ENCODE measurements at places on chromosomes 7 and 10.

DNA sequence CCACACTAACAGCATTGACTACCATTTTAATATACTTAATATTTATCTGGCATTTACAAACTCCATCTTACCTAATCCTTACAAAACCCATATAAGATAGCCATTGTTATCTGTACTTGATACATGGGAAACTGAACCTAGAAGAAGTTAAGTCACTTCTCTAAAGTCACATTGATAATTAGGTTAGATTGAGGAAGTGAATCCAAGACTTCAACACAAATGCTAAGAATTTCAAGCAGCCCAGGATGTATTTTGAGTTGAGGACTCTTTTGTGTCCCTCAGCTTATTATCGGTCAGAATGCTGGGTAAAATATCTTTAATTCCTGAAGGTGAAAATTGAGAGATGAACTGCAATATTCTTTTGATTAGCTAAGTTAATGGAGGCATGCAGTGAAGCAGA is 465.5 kb downstream of the PHTF2 start:
- no peak for DNase-seq

- no peak for DNase-seq
Observed at GRCh38 chr7:11551470-11551869, 280.5 kb downstream of the THSD7A start.

- no peak for DNase-seq
Observed at GRCh38 chr10:77873536-77874380, 52.8 kb downstream of the DLG5 start.

GRCh38 chr10:120803972-120804371 is 47.2 kb upstream of the WDR11 start:
- no peak for DNase-seq

DNA sequence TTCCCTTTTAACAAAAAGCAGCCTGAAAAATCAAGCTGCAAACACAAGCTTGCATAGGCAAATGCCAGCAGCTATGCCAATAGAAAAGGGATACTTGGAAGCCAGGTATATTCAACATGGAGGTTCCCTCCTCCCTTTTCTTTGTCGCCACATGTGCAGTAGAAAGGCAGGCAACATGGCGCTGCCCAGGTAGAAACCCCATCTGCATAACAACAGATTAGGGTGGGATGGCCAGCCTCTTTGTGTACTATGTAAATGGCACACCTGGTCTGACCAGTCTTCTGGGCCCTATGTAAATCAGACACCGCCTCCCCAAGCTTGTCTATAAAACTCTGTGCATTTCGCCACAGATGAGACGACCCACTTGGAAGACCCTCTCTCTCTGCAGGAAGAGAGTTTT is 58.1 kb downstream of the CCDC3 start:
- no peak for DNase-seq

- DNase-seq, result no peak
Observed at GRCh38 chr7:1922870-1923236, 252.8 kb downstream of the ELFN1 start.

GRCh38 chr10:110523736-110524135 is 26.0 kb downstream of the DUSP5 start:
- no peak for DNase-seq

DNA sequence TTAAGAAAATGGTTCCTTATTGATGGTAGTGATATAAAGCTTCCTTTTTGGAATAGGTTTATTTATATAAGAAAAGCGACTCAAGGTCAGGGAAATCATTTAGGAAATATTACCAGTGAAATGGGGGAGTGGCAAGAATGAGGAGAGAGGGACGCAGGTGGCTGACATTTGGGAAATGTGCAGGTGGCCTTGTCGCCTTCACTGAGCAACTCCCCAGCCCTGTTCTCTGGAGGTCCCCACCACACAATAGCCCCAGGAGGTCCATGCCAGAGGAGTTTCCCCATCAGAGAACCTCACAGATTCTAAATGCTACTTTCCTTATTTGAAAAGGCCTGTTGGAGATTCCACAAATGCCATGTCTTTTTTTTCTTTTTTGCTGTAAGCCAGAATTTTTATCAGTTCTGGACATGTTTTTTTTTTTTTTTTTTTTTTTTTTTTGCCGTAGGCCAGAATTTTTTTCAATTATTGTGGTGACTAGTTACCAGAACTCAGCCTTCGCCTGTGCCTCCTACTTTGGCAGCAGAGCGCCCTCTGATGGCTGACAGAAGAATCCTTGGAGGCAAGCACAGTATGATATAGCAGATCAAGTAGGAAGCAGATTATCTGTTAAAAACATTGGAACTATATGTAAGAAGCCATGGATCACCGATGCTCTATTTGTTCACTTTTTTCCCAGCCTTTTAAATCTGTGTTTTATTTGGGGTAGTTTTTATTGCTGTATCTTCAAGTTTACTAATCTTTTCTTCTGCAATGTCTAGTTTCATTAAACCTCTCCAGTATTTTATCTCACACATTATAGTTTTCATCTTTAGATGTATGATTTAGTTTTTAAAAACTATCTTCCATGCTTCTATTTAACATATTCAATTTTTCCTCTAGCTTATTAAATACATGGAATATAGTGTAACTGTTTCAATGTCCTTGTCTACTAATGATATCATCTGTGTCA is 18.6 kb downstream of the OPALIN start:
- DNase-seq, result no peak

DNA sequence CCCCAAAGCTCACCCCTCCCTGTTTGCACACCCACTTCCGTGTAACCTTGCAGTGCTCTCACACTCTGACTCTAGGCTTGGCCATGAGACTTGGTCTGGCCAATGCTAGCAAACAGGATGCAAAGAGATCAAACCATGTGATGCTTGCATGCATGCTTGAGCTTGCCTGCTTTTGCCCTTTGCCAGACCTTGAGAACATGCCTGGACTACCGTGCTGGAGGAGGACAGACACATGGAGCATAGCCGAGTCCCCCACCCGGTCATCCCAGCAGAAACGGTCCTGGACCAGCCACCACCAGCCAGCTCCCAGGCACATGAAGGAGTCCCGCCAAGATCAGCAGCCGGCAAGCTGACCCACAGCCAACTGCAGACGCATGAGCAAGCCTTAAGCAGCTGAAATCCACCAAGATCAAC is 23.4 kb downstream of the PYROXD2 start:
- no peak for DNase-seq

- no peak for DNase-seq
Observed at GRCh38 chr7:128135159-128135514, 103.9 kb upstream of the LRRC4 start.

GRCh38 chr7:129144095-129144833 is at the start of gene TSPAN33:
Gene TSPAN33, plus strand, starts transcription at chr7:129144707. Its CDS starts 274 bp downstream, at chr7:129144981.
- DNase-seq, result no peak

- DNase-seq, result no peak
Observed at GRCh38 chr7:11300241-11300640, 326.6 kb downstream of the PHF14 start.

GRCh38 chr10:3426190-3426845 is 253.7 kb upstream of the PITRM1 start:
- DNase-seq, result no peak

DNA sequence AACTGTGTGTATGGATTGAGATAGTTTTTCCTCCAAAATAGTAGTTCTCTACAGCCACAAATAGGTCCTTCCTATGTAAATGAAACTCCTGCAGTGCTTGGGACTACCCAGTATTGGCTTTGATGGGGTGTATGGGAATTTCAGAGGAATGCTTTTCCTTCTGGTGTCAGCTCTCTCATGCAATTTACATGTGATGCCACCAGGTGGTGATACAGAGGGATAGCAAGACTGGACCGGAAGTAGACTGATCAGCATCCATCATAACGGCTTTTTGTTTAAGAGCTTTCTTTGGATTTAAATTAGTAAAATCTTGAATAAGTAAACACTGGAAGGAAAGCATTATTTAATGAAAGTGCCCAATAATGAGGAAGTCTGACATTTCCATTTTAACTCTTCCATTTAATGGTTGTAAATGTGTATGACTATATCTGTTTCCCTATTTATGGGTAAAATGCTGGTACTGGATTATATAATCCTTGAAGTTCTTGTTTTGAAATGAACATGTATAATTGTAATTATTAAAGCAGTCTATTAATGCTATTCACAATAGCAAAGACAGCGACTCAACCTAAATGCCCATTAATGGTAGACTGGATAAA is 22.7 kb downstream of the DYNC1I1 start:
- DNase-seq, result no peak

Data from mesenteric fat pad (tissue), 1 donor.